ENCODE measurements at places on chromosomes 4 and X.

DNA sequence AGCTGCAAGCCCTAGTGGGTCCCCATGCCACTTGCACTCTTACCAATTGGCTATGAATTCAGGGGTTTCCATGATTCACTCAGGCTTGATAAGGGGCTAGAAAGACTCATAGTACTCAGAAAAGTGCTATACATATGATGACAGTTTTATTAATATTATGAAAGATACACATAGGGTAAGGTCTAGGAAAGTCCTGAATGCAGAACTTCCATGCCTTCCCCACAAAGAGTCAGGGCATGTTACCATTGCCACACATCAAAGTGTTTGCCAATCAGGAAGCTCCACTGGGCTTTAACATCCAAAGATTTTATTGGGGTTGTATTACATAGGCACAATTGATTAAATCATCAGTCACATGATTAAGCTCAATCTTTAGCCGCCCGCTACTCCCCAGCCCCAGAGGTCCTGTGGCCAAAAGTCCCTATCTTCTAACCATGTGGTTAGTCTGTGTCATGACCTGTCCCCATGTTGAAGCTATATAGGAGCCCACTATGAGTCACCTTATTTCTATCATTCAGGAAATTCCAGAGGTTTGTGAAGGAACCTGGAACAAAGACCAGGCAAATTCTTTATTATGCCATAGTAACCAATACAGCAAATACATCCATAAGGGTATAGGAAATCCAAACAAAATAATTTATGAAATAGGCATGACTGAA lies 635.6 kb downstream of the STPG2 start:
- DNase-seq, result no peak

- DNase-seq, result no peak
Measured at GRCh38 chr4:119025420-119025819, 110.2 kb upstream of the MYOZ2 start.

DNA sequence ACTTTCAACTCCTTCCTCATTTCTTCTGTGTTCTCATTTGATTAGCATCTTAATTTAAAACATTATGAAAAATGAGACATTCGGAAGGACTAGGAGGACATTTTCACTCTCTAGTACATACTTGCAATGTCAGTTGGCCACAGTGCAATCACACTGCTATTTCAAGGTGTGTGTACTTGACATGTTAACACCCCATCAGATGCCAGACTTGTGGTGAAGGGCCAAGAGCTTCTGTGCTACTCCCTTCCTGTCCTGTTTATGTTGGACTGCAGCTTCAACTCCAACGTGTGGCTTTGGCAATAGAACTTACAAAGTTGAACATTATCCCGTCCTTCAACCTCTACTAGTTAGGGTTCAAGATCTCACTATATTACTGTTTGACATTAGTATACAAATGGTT lies 221.0 kb downstream of the PALLD start:
- DNase-seq, result no peak

GRCh38 chrX:99348256-99348655 lies 1061.8 kb downstream of the PCDH19 start:
- DNase-seq, result no peak

- no peak for DNase-seq
Measured at GRCh38 chr4:4185528-4185927, 41.2 kb downstream of the OTOP1 start.

DNA sequence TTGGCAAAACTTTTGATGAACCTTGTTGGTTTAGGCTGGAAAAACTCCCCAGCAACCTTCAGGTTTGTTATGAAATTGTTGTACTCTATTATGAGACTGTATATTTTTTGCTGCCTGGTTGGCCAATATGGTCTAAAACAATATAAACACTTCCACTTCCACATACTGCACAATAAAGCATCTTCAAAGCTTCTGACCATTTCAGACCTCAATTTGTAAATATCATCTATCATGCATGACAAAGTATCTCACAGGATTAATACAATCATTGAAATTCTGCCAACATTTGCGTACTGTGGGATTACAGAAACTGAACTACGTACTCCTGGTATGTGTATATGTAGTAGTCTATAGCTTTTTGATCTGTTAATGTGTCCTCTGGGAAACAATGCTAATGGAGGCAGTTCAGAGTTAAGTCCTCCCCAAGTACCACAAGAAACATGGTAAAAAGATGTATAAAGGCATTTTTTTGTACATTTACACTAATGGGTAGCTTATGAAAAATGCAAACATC lies 40.4 kb downstream of the GPC4 start:
- DNase-seq, result no peak

GRCh38 chr4:151471728-151472127 lies 62.8 kb downstream of the FHIP1A start:
- no peak for DNase-seq

- no peak for DNase-seq
Measured at GRCh38 chrX:124764354-124764753, 418.0 kb downstream of the SH2D1A start.

- DNase-seq, result no peak
Measured at GRCh38 chr4:66911880-66912279, 633.4 kb downstream of the CENPC start.

- no peak for DNase-seq
Measured at GRCh38 chr4:187798385-187798784, 197.2 kb upstream of the ZFP42 start.

- no peak for DNase-seq
Measured at GRCh38 chrX:54492340-54492739, 3.7 kb downstream of the FGD1 start.

DNA sequence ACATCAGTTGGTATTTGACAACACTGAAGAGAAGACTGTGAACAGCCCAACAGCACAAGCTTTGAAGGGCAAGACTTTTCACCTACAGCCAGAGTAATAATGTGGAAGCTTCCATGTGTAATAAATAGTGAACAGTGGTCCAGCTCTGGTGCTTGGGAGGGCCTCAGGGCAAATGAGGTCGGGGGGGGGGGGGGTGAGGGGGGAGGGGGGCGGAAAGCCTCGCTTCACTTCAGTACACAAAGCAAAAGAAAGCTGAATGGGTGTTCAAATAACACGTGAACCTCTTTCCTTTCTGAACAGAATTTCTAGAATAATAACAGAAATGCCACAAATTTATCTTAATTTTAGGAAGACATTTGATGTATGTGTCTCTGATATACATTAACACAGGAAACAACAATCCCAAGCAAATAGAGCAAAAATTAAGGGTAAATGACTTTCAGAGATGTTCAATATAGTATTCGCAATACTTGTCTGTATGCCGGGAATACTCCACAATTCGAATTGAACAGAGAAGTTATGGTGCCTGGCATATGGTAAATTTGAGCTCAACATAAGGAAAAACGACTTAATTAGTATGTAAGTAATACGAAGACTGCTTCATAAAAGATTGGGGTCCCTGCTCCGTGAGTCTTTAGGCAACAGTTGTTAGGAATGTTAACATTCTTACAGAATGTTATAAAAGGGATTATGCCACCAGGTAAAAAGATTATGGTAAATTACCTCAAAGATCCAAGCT lies 92.6 kb downstream of the FRYL start:
- DNase-seq, result no peak

DNA sequence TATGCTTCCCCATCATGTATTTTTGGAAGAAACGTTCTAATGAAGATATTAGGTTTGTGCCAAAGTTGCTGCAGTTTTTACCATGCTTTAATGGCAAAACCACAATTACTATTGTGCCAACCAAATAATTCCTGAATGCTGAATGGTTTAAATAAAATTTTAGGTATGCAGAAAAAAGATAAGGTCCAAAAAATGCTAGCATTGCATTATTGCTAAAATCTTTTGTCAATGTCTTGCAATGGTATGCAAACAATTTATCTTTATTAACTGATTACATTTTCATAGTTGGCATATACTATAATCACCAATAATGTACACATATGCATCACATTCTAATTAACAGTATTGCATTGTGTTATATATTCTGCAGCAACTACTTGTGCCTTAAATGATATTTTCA lies 1657.4 kb upstream of the IGFBP7 start:
- no peak for DNase-seq

DNA sequence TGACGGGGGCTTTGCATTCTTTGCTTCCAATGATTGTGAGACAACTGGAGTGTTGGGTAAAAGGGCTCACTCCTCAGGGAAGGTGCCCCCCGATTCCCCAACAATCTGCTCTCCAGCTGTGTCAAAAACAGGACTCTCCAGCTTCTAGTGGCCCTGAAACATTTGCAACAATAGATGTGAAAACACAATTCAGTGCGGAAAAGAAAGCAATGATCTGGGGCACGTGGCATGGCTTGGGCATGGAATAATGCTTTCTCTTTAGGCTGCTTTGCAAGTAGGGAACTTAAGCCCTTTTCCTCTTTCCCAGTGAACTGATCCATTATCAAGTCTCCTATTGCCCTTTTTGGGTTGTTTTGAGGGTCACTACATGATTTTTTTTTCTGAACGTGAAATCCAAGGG lies 239.9 kb downstream of the C4orf33 start:
- no peak for DNase-seq

- DNase-seq, result no peak
Measured at GRCh38 chr4:151850791-151851213, 90.0 kb upstream of the GATB start.

All from stimulated activated CD4-positive, alpha-beta T cell treated with anti-CD3 and anti-CD28 coated beads, Interleukin-1b, Interleukin-23, amount 100 ng/mL, for 4 hours (primary cell).